Activated naive CD4-positive, alpha-beta T cell (primary cell): ENCODE measurements at places on chromosomes 16 and 17.

DNA sequence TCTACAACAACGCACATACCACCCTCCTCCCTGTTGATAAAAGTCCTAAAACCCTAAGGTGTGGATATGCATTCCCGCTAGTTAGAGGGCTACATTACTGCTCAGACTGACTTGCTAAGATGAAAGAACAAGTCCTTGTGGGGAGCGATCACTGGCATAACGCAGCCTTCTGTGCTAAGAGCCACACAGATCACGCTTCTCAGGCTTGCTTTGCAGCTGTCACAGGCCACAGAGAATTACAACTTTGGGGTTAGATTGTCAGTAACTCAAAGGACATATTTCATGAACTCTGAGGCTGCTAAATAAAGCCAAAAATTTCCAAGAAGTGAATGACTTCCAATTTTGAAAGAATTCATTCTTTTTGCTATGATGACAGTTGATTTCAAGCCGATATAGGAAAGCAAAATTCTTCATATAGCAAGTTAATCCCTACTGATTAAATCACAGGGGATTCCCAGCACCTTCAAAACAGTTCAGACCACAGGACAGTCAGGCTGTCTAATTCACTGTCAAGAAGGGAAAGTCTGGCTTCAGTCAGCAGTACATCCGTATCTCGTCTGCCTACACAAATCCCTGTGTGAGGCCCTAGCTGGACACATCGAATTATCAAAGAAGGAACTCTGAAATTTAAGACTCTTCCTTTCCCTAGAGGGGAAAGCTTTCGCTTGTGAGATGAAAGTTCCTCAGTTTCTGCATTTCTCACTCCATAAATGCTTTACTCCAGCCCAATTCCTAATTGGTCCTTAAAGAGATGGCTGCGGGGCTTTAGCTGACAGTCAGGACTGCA is 107.1 kb downstream of the VPS53 start:
- no peak for DNase-seq

GRCh38 chr16:87304951-87305350 is 12.2 kb downstream of the C16orf95 start:
- DNase-seq = no peak

DNA sequence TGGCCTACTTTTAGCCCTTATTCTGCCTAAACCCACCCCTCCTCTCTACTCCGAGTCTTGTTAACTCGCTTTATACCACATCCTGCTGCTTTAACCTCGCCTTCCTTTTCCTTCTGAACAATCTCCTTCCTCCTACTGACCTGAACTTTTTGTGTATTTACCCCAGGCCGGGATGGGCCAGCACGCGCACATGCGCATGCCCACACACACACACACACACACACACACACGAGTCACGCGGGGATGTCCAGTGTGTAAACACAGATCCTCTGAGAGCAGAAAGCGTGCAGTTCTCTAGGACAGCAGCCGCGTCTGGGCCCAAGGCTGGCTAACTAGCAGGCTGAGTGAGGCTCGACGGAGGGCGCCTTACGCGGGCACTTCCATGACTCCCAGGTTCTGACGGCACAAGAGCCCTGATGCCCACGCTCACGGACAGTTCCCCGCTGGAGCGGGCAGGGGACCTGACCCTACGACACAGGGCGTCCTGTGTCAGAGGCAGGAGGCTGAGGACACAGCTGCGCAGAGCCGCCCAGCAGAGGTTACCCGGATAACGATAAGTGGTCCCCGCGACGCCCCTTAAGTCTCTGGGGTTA is 610 bp downstream of the PIK3R5 start:
- peak; percentile 18 for DNase-seq

- DNase-seq = peak; percentile 14
Observed at GRCh38 chr17:20073055-20073979, 64.2 kb downstream of the SPECC1 start.

DNA sequence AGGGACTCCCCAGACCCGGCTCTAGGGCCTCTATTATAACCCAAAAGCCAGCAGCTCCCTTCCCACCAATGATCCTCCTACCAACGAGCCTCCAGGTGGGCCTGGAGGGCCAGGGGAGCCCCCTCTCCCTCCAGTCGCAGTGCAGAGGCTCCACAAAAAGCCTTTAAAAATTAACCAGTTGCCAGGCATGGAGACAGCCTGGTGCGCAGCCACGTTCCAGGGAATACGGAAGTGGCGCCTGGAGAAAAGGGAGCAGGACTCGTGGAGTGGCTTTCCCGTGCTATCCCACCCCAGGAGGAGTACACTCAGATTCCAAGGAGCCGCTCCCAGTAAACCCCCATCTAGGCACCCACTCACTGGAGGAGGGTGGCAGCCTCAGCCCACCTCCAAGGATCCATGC is 112.3 kb downstream of the ZNF423 start:
- no peak for DNase-seq

GRCh38 chr17:14873996-14874395 is 391.1 kb downstream of the PMP22 start:
- no peak for DNase-seq

DNA sequence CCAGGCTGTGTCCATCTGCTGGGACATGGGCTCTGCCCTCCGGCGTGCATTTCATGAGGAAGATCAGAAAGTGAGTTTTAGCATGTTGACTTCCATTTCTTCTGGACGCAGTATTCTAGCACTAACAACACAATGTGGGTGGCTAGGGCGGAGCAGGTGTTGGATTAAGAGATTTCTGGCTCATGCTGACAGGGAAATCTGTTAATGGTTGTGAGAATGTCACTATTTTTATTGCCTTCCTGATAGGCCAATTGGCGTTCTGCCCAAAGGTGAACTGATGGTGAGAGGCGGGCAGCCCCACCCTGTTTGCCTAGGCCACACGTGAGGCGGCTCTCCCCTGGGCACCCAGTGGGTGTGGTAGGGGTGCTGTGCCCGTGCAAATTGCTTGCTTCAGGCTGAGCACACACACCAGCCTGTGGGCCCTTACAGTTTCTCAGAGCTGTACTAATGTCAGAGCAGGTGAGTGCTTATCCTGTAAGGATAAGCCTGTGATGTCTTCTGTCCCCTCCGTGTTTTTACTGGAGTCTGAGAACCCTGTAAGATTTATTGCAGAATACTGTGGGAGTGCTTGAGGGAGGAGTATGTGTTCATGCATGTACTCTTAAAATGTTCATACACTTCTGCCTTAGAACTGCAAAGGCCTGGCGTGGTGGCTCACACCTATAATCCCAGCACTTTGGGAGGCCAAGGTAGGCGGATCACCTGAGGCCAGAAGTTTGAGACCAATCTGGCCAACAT is 30.9 kb downstream of the PGS1 start:
- no peak for DNase-seq

- DNase-seq = peak; percentile 25
Observed at GRCh38 chr17:78124081-78124835, 4.3 kb downstream of the TMC6 start.

GRCh38 chr17:28475151-28475900 is 1.9 kb downstream of the SLC13A2 start:
- no peak for DNase-seq

GRCh38 chr17:55495239-55495638 is 16.0 kb downstream of the SMIM36 start:
- DNase-seq = no peak

DNA sequence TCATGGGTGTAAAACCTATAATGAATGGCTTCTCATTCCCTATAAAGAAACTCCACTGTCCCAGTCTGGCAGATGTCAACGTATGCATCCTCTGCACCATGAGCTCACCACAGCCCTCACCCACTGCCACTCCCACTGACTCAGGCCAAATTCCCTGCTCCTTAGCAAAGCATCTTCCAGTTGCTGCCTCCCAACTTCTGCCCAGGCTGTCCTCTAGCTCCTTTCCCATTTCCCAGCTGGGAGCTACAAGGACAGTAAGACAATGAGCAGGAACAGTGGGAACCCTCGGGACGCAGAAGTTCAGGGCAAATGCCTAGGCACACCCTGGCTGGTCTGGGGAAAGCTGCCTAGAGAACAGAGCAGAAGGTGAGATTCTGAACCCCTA is 9.1 kb upstream of the THAP11 start:
- no peak for DNase-seq

- no peak for DNase-seq
Observed at GRCh38 chr16:9119795-9120194, 28.4 kb downstream of the HAPSTR1 start.

DNA sequence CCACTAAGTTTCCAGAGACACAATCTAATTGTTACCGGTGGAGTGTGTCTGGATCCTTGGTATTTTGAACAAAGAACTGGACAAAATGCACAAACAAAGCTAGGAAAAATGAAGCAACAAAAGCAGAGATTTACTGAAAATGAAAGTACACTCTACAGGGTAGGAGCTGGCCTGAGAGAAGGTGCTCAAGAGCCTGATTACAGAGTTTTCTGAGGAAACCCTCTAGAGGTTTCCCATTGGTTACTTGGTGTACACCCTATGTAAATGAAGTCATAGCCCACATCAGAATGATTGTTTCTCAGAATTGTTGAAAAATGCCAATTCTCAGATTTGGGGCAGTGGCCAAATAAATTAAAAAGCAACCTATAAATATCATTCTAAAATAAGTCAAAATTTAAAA is 436.4 kb downstream of the KCNJ18 start:
- DNase-seq = no peak

- no peak for DNase-seq
Observed at GRCh38 chr17:7673239-7673638, 14.1 kb downstream of the TP53 start.

GRCh38 chr17:73334771-73335513 is 23.1 kb upstream of the CDC42EP4 start:
- no peak for DNase-seq

- DNase-seq = no peak
Observed at GRCh38 chr16:64532117-64532516, 589.7 kb downstream of the CDH11 start.

GRCh38 chr17:79114458-79115301 is 40.1 kb downstream of the ENGASE start:
- no peak for DNase-seq

- no peak for DNase-seq
Observed at GRCh38 chr16:6570530-6570929, 762.1 kb upstream of the RBFOX1 start.

GRCh38 chr16:89827383-89828198 is 684 bp upstream of the SPIRE2 start:
- DNase-seq = no peak

DNA sequence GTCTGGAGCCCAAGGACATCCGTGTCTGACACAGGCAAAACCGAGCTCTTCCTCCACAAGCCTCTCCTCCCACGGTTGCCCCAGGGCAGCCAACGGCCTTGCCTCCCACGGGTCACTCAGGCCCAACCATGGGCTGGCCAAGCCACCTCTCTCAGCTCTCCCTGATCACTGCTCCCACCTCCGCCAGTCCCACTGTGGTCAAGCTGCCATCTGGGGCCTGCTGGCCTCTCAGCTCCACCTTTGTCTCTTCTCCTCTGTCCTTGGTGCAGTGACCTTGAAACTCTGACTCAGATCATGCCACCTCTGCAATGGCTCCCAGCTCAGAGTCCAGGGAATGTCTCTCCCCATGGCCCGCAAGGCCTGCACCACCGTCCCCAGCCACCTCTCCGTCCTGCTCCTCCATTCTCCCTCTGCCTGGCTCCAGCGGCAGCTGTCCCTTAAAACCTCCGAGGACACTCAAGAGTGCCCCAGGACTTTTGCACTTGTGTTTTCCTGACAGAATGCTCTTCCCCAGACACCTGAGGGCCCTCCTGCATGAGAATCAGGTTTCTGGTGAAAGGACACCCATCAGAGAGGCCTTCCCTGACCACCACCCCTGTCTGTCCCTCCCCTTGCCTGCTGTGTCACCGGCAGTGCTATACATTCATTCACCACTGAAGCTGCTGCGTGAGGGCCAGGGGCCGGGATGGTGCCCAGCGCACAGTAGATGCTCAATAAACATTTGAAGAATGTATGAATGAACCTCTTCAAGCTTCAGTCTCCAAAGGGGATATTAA is 19.3 kb downstream of the PEMT start:
- DNase-seq = no peak

DNA sequence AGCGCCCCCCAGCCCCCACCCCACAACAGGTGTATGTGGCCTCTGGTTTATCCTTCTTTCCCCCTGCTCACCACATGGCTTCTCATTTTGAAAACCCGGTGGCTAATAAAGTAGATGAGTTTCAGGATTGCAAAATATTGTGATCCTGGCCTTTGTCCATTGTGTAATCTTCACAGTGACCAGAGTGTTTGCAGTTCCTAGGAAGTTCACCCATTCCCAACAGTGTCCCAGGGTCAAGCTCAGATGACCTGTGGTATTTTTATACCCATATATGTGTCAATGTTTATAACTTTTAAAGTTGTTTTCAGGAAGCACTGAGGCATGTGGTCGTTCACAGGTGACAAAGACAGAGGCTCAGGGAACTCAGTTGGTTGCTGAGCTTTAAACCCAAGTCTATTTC is 721.9 kb downstream of the WWOX start:
- no peak for DNase-seq

DNA sequence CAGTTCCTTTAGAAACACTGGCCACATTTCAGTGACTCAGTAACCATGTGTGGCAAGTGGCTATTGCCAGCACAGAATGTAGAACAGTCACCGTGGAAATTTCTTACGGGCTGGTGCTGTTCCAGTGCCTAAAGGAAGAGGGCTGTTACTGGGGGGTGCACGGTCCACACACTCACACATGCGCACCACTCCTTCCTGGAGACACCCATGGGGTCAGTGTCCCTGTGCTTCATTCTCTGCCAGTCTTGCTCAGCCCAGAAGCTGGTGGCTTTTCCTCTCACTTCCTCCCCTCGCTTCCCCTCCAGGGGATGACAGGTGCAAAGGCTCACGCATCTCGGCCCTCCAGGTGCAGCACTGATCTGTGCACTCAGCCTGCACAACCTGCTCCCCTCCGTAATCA is 115.6 kb downstream of the CCDC182 start:
- no peak for DNase-seq

DNA sequence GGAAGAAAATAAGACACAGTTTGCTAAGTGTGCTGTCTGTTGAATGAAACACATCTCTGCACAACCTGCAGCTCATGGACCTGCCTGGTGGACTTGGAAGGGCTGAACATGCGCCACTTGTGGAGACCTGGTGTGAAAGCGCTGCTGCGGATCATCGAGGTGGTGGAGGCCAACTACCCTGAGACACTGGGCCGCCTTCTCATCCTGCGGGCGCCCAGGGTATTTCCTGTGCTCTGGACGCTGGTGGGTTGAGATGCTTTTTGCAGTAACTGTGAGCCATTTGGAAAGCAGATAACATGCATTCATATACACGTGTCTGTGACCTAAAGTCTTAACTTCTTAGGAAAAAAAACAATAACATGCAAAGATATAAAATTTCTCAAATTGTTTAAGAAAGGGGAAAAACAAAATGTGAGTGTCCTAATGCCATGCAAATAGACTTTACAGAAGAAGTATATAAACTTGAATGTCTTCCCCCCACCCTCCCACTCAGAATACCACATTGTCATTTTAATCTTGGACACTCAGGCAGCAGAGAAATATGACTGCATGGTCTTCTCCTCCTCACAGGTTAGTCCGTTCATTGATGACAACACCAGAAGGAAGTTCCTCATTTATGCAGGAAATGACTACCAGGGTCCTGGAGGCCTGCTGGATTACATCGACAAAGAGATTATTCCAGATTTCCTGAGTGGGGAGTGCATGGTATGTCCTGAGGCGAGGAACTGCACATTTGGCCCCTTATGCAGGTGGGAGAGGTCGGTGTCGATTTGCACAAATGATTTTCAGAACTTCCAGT is 65.6 kb downstream of the SEC14L1 start:
- no peak for DNase-seq

- DNase-seq = no peak
Observed at GRCh38 chr17:79831265-79832217, 7.7 kb downstream of the CBX4 start.

- DNase-seq = no peak
Observed at GRCh38 chr16:2819179-2819938, 2.3 kb downstream of the PRSS21 start.

- DNase-seq = no peak
Observed at GRCh38 chr17:28900986-28901726, 1.7 kb downstream of the DHRS13 start.

GRCh38 chr16:31360251-31360650 is 5.3 kb downstream of the ITGAX start:
- DNase-seq = no peak
